ENCODE measurements at places on chromosomes 11 and 22. TPM values are rescaled to one million over a fixed set of nuclear protein-coding genes. Genes with fewer than 3 reads are reported as not detected.

- DNase-seq, result no peak
Observed at GRCh38 chr11:86932924-86933875, 22.0 kb downstream of the FZD4 start.

DNA sequence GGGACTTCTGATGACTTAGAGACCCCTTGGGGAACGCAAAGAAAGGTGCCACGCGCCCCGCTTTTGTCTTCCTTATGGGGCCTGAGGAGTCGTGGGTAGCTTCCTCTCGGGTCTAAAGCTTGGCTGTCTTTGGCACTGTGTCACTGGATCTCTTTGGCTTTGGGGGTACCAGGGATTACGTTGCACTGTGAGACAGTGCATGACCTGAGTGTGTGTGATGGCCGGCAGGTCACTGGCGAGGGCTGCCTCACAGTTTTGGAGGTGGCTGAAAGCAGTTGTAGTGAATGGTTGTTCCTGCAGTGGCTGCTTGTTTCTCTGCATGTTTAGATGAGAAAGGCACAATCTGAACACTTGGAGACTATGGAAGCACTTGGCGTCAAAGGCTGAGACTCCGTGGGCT is 5.8 kb upstream of the ARSA start:
- DNase-seq, result no peak

DNA sequence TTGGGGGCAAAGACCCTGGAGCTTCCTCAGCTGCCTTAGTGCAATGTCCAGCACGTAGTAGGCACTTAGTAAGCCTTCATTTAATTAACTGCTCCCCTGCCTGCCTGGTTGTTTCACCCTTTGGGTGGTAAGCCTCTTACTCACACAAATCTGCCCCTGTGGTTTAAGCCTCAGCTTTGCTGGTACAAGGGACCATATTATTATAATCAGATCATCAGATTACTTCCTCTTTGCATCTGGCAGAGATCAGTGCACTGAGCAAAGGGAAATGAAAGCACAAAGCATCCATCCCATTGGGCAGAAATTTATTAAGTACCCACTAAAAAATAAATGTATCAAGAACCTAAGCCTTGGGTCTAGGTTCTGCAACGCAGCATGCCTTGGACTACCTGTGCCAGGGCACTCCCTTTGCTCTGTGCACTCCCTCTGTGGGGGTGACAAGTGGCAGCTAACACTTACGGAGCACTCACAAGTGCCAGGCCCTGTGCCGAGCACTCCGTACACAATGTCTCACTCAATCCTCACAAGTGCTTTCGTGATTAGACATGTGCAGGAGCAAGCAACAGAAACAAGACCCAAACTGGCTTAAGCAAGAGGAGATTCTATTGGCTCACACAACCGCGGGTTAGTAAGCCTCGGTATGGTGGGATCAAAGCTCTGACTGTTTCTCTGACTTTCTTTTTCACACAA is 34.9 kb upstream of the DAGLA start:
- DNase-seq, result no peak

DNA sequence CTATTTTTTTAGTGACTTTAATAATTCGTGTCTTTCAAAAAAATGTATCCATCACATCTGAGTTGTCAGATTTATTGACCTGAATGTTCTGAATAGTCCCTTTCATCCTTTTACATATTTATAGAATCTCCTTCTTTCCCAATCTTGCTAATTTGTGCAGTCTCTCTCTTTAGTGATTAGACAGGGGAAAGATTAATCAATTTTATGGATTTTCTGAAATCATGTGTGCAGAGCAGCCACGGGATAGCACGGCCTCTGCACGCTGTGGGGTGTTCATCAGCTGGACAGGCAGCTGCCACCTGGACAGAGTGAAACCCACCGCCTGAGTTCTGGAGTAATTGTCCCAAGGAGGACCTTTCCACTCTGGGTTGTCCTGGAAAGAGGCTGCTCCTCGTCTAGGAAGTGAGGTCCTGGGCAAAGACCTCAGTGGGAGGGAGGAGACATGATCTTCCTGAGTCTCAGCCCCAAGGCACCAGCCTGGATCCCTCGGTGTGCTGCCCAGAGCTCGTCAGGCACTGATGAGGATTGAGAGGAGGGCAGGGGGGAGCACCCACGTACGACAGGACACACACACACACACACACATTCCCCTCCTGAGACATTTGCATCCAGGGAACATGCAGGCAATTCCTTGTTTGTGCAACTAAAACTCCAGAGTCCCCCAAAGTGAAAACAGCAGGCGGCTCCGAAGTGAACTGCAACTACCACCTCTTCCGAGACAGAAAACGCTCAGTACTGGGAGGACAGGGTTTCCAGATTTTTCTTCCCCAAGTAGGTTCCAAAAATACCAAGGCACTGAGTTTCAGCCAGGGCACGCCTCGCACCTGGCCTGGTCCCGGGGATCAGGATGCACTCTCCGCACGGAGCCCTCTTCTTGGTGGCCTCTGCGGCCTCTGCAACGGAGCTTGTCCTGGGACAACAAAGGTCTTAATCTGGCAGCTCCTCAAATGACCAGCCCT is 22.5 kb upstream of the KRTAP5-6 start:
- no peak for DNase-seq

The APOL5 gene
- 0.69 TPM for total RNA-seq

The DPAGT1 gene
- total RNA-seq, result 32.0 TPM

The POTEH gene
- total RNA-seq, result 3.8 TPM
